ENCODE measurements at places on chromosomes 3 and 15.

DNA sequence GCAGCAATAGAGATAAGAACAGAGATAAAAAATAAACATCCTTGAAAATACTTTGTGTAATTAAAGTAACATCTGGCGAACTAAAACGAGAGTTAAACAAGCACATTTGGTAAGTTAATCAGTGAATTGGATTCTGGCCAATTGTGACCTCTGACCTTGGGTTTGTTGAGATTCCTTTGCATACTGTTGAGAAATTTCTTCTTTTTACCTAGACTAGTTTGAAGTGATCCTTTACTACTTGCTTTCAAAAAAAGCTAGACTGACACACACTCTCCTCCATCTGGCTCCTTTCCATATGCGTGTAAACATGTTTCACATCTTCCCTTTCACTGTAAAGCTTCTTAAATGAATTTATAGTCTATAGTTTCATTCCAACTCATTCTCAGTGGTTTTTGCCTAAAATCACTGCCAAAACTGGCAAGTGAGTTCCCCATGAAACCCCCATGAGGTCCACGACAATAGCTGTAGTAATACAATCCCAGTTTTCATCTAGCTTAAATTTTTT, 17.3 kb upstream of the GBE1 start:
- no peak for DNase-seq

GRCh38 chr3:159174715-159175692, 373.1 kb downstream of the MFSD1 start:
- DNase-seq: no peak

GRCh38 chr3:156762631-156763185, 63.4 kb upstream of the LEKR1 start:
- no peak for DNase-seq

DNA sequence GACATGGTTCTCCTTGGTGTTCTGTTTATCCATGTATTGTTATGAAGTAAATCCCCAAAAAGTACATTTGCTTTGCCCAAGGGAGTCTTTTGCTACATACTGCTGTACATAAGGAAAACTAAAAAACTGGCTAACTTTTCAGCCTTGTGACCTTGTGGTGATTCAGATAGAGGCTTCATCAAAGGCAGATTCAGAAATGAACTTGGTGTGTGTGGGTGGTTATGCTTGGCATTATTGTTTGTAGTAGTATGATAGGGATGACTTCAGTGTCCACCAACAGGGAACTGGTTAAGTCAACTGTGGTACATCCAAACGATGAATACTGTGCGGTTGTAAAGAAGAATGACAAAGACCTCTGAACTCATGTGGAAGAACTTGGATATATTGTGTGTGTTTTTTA, 75.6 kb upstream of the CHRNB4 start:
- no peak for DNase-seq

DNA sequence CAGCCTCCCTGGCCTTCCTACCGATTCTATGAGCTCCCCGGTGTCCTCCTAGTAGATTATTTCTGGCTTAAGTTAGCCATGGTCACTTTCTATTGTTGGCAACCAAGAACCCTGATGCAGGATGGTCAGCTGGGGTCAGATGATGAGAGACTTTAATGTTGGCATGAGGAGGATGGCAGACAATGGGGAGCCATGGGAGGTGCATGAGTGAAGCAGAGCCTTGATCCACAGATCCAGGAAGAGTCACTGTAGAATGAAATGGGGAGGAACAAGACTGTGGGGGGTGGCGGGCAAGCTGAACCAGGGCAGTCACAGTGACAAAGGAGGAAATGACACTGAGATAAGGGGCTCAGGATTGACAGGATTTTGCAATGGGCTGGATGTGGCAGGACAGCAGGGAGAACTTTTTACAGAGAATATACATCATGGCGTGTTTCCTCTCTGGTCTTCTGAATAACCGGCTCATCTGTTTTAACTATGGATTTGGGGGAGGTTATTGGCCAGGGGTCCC, 60.9 kb downstream of the RPLP1 start:
- DNase-seq: no peak

- DNase-seq: no peak
These were observed 346.6 kb downstream of the ERC2 start for GRCh38 chr3:56121716-56122115.

GRCh38 chr15:39889601-39890000, 30.5 kb downstream of the GPR176 start:
- no peak for DNase-seq

GRCh38 chr3:4320096-4320911, 17.1 kb downstream of the SETMAR start:
- no peak for DNase-seq

DNA sequence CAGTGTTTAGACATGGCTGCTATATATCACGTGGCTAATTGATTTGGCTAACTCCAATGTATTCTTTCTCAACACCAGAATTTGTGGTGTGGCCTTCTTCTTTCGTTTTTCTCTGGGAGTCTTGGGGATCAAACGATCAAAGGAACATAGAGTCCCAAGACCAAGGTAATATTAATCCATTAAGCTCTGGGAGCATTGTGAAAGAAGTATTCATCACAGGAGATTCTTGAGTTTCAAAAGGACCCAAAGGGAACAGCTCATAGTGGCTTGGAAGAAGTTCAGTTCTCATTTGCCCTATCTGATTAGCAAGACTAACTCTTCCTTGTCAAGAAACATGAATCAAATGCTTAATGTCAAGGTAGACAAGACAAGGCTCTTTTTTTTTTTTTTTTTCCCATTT, 32.9 kb upstream of the TICRR start:
- no peak for DNase-seq

- no peak for DNase-seq
These were observed 6.1 kb upstream of the SFMBT1 start for GRCh38 chr3:53051929-53052328.

GRCh38 chr3:52373676-52374075, 57.6 kb downstream of the DNAH1 start:
- no peak for DNase-seq

All from HuH-7 (cell line).